ENCODE measurements at places on chromosomes 4 and X.

- no peak for DNase-seq
These were observed 191.6 kb upstream of the GALNTL6 start for GRCh38 chr4:171621646-171622045.

GRCh38 chr4:102449751-102450352 is 51.3 kb upstream of the NFKB1 start:
- DNase-seq, result peak; percentile 58

GRCh38 chr4:86356425-86357210 is 3.2 kb downstream of the MAPK10 start:
- DNase-seq, result no peak

GRCh38 chr4:120085705-120086104 is 19.1 kb upstream of the MAD2L1 start:
- DNase-seq, result no peak

DNA sequence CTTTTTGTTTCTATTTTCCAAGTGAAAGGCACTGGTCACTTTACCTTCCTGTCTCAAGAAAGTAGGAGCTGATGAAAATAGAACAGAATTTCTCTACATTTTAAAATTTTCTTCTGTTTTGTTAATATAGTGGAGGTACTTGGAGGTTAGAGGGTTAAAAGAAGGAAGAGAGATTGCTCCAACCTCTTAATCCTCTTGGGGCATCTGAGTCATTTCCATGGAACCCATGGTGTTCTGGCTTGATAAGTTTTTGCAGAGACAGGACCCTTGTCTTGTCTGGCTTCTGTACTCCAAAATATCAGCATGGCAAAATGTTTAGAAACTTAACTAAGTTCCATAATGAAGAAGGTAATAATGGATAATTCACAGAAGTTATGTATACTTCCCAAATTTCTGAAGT is 727.2 kb downstream of the C4orf33 start:
- no peak for DNase-seq

DNA sequence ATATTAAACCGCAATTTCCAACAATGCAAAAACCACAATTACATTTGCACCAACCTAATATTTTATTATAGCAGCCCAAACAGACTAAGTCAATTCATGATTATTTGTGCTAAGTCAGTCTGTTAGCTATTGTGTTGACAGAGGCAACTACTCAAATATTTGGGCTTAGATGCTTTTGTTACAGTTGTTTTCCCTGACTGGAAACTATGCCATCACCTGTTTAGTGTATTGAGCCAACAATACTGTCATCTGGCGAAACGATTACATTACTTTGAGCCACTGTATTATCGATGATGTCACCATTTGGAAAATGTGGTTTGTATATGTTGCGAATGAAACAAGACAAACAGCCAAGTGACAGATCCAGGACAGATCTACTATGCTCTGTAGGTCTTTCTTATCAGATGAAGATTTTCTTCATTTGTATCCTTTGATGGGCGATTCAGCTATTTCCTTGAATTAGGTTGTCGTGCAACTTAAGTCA is 38.7 kb upstream of the INTS6L start:
- DNase-seq, result no peak

DNA sequence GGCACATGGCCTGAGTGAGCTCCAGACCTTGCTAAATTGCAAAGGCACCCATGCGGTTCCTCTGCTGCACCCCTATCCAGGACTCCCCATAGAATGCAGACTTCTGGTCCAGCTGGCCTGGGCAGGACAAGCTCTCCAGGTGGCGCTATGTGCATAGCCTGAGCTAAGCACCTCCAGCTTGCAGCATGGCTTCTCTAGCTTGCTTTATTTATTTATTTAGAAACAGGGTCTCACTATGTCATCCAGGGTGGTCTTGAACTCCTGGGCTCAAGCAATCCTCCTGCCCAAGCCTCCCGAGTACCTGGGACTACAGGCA is 5.5 kb upstream of the WFS1 start:
- DNase-seq, result peak; percentile 30

GRCh38 chr4:24956763-24957162 is 43.9 kb upstream of the CCDC149 start:
- no peak for DNase-seq

DNA sequence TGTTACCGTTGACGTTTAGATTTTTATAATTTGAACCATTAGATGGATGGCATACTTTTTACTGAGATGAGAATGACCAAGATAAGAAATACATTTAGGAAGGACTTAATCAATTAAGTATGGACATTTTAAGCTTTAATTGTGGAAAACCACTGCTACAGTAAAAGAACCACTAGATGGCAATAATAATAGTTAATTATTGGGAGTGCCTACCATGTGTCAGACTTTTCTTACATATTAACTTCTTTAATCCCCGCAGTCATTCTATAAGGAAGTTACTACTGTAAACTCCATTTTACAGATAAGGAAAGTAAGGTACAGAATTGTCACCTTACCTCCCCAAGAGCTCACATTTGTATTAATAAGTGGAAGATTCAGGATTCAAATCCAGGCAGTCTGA is 48.5 kb upstream of the MYOZ2 start:
- no peak for DNase-seq

Measured in fibroblast of skin of abdomen (primary cell).